H1 (cell line): ENCODE measurements at places on chromosomes 5 and 9.

DNA sequence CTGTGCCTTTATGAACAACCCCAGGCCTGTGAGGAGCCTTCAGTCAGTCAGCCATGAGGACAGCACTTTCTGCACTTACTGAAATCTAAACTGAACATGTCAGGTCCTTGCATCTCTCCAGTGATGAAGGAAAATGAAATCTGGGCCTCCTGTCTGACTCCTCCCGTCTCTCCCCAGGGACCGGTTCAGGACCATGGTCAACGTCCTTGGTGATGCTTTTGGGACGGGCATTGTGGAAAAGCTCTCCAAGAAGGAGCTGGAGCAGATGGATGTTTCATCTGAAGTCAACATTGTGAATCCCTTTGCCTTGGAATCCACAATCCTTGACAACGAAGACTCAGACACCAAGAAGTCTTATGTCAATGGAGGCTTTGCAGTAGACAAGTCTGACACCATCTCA lies 77.0 kb upstream of the PLPP6 start:
- no peak for DNase-seq

DNA sequence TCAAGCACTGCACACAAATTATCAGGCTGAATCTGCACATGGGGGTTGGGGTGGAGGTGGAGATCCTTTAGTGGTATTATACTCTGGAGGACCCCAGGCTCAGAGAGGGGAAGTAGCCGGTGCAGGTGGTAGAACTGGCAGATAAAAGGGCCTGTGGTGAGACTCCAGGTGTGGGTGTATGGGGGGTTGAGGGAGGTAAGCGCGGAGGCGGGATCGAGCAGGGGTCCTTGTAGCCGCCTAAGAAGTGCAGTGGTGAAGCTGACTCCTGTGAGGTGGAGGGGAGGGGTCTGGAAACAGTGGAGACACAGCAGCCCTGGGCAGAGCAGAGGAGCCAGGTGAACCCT lies 841 bp downstream of the ACSL6 start:
- no peak for DNase-seq

DNA sequence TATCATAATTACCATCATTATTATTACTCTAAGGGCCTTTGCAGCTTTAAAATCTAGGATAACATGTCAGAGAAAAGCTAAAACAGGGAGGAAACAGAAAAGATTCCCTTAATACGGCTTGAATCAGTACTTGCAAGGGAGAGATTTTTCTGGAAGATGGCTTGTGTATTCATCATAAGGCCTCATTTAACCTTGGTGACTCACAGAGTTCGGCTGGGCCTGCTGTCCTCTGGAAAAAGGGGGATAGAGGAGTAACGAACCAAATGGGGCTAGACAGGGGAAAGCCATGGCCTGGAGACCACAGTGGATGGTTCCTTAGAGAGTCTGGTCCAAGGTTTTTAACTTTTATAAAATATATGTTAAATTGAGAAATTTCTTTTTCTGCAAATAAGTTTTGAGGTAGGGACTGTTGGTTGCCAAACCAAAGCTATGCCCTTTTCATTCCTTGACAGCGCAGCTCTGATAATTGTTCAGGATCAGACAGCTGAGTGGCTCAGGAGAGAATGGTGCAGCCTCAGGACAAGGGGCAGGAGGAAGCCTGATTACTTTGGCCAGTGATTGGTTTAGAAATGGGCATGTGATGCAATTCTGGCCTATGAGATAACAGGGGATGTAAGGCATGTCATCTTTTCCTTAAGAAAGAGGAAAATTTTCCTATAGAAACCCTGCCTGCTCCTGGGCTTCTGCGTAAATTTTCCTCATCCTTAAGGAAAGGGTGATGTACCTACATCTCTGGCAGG lies 25.6 kb upstream of the GSN start:
- no peak for DNase-seq

- no peak for DNase-seq
These were observed 84.9 kb downstream of the MTREX start for GRCh38 chr5:55392669-55393068.

- no peak for DNase-seq
These were observed 206.4 kb upstream of the IL12B start for GRCh38 chr5:159536646-159537045.

DNA sequence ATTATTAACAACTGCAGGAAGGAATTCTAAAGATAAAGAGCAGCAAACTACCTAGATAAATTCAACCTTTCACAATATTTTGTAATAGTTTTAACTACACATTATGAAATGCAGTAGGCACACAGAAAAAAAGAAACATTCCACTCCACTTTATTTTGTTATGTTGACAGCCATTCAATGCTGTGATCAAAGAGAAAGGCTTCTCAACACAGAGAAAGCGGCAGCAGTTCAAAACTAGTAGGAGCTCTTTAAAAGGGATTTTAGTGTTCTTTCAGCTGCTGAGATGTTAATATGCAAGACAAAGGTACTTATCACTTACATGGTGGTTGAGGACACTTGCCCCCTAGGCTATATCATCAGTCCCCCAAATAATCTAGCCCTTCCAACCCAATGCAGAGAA lies 11.6 kb downstream of the CEMIP2 start:
- DNase-seq, result no peak

DNA sequence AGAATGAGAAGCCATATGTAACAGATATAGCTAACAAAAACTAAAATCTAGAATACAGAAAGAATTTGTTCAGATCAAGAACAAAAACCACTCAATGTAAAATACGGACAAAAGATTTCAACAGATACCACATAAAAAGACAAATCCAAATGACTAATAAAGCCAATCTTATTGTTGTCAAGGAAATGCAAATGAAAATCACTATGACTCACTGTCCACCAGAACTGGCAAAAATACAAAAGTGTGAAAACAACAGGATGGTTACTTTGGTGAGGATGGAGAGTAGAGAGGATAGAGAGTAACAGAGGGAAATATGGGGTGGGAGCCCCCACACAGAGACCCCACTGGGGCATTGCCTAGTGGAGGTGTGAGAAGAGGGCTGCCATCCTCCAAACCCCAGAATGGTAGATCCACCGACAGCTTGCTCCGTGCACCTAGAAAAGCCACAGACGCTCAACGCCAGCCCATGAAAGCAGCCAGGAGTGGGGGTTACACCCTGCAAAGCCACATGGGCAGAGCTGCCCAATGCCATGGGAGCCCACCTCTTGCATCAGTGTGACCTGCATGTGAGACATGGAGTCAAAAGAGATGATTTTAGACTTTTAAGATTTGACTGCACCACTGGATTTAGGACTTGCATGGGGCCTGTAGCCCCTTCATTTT lies 15.2 kb upstream of the RHOBTB3 start:
- DNase-seq, result no peak

DNA sequence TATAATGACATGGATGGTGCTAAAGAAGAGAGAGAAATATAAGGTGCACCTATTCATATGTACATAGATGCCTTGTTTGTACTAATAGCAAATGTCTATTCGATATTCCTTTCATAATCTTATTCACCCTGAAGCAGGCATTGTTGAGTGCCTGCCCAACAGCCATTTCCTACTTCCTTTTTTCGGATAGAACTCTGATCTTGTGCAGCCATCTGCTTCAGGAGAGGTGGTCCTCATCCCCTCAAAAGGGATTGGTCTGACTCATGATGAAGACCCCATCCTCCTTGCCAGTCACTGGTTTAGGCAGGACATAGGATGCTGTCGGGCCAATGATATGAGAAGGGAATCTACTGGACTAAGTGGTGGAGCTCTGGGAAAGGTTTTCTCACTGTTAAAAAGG lies 8.4 kb upstream of the RANBP3L start:
- DNase-seq, result no peak

DNA sequence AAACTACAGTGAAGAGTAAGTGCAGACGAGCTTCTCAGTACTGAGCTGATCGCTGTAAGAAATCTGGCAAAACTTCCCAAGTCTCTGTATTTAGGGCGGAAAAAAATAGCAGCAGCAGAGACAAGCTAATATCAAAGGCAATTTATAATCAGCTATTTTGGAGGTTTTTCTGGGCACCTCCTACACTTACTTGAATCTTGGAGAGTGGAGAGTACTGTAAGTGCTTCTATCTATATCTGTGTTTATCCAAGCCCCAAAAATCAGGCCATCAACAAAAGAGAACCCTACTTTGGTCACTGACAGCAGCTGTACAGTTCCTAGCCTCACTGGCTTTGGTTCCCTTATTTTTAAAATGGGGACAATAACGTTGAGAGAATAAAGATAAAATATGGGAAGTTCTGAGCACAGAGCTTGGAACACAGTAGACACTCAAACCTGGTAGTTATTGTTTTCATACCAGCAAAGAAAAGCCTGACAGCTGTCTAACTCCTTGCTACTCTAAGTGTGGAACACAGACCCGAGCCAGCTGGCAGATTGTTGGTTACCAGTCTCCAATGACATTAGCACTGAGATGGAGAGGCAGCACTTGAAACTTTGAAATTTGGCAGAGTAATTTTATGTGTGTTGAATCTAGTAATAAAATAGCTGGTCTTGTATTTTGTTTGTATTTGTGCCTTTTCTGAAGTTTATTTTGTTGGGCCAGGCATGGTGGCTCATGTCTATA lies 96.0 kb upstream of the SLC28A3 start:
- no peak for DNase-seq

- DNase-seq, result no peak
These were observed 3.0 kb downstream of the STC2 start for GRCh38 chr5:173325091-173325698.

DNA sequence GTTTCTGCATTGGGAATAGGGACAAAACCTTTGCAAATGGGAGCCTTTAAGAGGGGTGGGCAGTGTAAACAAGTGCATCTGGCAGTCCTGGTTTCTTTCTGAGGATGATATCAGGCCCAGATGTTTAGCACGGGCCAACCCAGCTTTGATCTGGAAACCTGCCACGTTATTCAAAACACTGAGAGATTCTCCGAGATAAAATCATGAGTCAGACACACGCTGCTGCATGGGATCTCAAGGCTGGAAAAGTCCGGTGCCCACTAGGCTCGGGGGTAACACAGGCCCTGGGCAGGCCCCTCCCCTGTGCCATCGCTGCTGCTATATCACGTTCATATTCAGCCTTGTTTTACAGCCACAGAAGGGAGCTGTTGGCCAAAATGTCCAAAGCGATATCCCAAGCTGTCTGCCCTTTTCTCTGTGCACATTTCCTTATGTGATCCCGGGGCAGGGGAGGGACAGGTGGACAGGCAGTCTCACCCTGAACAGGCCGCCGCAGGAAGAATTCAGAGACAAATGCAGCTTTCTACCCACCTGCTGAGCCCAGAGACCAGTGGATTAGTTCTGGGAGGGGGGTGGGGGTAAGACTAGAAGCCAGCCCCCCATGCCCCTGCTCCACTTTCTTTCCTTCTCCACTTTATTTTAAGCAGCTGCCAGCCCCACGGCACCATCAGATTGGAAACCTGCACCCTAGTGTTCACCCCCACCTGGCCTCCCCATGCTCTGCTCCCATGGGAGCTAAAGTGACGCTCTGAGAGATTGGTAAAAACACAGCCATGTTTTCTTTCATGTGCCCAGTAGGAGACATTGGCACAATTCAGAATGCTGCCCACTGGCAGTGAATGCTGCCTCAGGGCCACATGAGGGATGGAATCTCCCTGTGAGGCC lies 63.1 kb downstream of the TMOD1 start:
- peak; percentile 45 for DNase-seq

- DNase-seq, result no peak
These were observed 99.6 kb upstream of the TMEM161B start for GRCh38 chr5:88368201-88368600.

- DNase-seq, result no peak
These were observed 127.5 kb downstream of the FRMD3 start for GRCh38 chr9:83410701-83411100.

DNA sequence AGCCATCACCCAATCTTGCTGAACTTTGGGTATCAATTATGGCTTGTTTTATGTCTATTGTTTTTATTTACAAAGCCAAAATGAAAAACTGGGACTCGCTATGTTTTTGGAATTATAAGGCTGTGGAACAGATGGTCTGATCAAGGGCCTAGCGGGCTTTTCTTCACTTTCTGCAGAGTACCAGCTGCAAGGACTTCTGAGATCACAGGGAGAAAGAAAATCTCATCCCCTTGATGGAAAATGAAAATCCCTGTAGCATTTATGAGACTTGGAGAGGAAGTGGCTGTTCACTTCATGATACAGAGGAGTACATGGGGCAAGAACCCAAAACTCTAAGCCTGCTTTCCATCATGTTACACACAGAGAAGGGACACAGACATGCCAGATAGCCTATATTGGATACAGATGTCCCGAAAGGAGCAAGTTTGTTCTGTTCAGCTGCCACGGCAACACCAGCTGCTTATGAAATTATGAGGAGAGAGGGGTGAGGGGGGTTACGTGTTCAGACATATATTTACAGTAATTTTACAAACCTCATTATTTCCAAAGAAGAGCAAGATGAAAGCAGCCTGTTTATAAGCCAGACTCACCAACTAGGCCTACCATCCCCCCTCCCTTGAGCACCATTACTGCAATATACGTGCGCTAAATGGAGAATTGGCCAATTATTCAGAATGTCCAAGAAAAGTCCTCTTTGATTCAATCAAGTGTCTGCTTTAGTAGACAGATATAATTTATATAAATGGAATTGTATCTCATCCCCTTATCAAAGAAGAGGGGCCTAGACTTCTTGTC lies 220.0 kb downstream of the MARCHF11 start:
- DNase-seq, result no peak

- no peak for DNase-seq
These were observed 47.1 kb upstream of the COL15A1 start for GRCh38 chr9:98896632-98897031.

DNA sequence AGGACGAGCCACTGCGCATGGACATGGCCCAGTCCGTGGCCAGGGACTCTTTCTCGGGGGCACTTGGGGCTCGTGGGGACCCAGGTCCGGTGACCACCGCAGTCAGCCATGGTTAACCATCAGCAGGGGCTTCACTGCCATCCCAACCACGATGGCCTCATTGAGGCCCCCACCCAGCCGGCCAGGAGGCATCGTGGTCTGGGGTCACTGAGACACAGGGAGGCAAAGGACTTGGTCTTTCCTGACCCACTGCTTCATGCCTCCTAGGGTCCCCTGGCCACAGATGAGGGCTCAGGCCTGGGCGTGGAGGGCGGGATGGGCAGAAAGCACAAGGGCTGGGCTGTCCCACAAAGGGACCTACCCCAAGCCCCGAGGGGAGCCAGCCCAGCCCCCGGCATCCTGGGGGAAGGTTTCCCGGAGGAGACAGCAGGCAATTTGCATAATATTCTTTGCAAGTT lies 6.6 kb downstream of the NACC2 start:
- no peak for DNase-seq

DNA sequence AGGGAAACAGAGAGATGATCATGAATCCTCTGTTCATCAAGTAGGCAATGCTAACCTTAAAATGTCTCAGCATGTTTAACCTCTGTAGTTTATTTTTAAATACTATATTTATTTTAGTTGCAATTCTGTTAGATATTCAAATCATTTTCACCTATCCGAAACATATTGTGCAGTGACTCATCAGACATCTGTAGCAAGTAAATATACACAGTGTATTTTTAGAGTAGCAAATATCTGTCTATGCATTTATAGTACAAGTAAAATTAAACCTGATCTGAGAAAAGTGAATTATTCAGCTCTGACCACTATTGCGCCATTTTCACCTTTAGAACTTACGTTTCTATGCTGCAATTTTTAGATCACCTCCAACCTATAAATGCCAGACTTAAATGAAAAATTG lies 24.3 kb upstream of the TUSC1 start:
- DNase-seq, result no peak

- DNase-seq, result no peak
These were observed 200.8 kb downstream of the CHSY3 start for GRCh38 chr5:130104895-130105688.
